Activated CD4-positive, alpha-beta T cell treated with anti-CD3 and anti-CD28 coated beads, Interleukin-2, Interleukin-6, amounts not matched to agents 100 ng/mL and 50 ng/mL, durations not matched to agents 16 hours and 8 hours (primary cell): ENCODE measurements at places on chromosomes 1 and 21.

DNA sequence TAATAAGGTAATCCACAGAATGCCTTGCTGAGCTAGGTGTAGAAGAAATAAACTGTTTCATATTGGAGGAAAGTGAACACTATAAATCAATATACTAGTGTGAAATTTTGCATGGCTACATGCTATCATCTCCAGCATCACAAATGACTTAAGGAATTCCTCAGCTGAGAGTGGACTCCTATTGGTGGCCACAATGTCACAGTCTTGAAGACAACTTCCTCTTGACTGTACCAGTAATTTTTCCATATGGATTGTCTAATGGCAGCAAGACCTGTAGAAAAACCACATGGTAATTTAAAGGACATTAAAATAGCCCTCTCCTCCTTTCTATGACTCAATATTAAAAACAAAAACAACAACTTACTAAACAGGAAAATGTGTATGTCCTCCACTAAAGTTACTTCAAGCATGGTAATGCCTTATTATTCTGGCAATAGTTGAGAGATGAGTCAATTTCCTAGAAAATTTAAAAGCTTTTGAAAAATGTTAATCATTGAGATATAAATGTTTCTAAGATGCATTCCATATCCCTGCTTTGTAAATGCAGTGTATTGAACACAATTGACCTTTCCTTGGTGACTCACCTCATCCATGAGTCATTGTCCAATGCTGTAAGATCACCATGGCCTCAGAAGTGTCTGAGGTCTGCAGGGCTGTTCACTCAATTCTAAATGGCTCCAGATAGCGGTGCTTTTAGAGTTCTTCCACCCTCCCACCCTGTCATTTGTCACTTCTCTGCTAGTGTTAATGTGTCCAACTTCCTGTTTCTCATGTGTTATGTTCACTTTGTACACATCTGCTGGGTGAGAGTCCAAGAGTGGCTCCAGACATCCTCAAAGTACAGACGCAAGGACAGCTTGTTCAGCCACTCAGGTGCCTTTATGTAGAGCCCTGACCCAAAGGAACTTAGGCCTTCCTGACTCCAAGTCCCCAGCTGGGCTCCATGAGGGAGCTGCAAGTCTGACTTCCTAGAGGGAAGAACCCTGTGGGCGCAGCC is 32.8 kb upstream of the DNASE2B start:
- peak; percentile 28 for DNase-seq

- no peak for DNase-seq
These were observed 38.8 kb upstream of the CTBS start for GRCh38 chr1:84613026-84613425.

- peak; percentile 63 for DNase-seq
These were observed 125.9 kb downstream of the DMRTB1 start for GRCh38 chr1:53585129-53585528.

GRCh38 chr1:95180371-95180770 is 53.6 kb upstream of the RWDD3 start:
- DNase-seq = no peak

- DNase-seq = peak; percentile 54
These were observed 2.2 kb downstream of the RNF19B start for GRCh38 chr1:32962248-32962896.

DNA sequence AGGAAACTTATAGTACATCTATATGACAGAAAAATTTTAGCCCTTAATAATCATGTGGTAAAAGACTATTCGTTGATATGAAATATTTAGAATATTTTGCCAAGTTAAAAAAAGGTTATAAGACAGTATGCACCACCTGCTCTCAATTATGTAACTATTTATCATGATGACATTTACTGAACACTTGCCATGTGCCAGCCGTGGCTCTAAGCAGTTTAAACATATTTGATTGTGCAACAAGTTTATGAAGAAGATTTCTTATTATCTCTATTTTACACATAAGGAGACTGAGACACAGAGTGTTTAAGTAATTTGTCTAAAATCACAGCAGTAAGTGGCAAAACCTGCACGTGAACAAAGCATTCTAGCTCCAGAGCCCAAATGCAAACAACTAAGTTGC is 199.3 kb upstream of the JUN start:
- DNase-seq = no peak

GRCh38 chr1:42680921-42681683 is 1.1 kb upstream of the YBX1 start:
- peak; percentile 39 for DNase-seq
